ENCODE measurements at places on chromosomes 2 and 18.

DNA sequence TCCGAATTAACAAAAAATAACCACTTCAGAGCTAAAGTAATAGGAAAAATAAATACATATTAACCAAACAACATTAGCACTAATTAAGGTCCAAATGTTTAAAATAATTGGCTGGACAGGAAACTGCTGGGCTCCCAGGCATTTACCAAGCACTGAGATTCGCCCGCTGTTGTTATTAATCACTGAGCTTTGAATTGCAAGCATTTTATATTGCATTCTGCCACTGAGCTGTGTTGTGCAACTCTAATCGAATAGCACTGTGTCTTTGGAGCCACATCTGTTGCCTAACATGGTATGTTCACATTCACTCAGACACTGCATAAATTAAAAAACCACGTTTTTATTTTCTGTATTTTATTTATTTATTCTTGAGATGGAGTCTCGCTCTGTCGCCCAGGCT is 88.9 kb downstream of the SOWAHC start:
- peak; percentile 84 for DNase-seq

DNA sequence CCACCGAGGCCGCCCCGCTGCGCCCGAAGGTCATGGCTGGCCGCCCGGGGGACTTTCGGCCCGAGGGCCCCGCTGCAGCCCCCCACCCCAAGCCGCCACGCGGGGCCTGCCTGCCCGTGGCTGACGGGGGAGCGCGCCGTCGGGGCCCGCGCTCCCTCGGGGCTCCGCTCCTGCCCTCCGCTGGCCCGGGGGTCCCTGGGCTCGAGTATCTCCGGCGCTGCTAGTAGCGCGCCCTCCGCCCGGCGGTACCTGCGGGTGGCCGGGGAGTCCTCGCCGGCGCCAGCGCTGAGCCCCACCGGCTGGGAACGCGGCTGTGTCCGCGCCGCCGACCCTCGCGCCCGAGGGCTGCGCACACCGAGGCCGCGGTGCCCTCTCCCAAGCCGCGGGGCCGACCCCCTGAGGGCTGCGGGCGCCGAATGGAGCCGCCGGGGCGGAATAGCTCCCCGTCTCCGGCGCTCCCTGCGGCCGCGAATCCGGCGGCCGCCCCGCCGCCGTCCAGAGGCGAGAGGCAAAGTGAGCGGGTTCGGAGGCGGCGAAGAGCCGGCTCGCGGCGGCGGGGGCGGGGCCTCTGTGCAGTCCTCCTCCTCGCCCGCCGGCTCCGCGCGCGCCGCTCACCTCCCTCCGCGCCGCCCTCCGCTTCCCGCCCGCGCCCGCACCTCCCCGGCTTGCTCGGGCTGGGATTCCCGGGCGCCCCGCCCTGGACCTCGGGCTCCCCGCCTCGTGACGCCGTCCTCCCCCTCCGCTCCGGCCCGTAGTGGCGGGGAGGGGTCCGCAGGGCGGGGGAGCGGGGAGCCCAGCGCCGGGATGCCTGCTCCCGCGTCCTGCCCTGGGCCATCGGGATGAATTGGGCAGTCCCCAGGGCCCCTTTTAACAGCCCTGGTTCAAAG is at the start of gene KCNG3:
Gene KCNG3 (minus strand): TSS at position 515 of the 887 bp plus-strand sequence. CDS start 481 bp downstream, at position 34.
- DNase-seq: peak; percentile 46

DNA sequence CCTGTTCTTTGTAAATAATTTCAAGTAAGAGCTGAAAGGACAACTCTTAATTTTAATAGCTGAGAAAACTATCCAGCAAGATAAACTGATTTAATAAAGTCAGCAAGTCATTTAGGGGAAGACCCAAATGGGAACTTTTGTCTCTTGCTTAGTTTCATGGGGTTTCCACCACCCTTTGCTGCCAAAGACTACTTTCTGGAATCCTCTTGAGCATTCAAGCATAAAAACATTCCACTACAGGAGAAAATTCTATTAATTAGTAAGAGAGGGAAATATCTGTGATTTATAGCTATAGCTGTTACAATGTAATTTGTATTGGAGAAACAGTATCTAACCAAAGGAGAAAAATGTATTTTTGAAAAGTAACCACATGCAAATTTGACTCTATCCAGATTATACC is 20.6 kb downstream of the EFEMP1 start:
- no peak for DNase-seq

GRCh38 chr18:26470011-26470637 is 78.2 kb downstream of the KCTD1 start:
- DNase-seq: peak; percentile 46

All from EH (cell line).